Upper lobe of right lung (tissue), 1 donor: ENCODE measurements at places on chromosomes 6 and 20. TPM values are rescaled to one million over a fixed set of nuclear protein-coding genes. Genes with fewer than 3 reads are reported as not detected.

GRCh38 chr6:160273196-160273595 is 14.6 kb upstream of the SLC22A2 start:
- DNase-seq = no peak
- H3K27me3 ChIP-seq = no peaks in the 10 kb centered on the region
- no peak overlapping the region for H3K4me3 ChIP-seq
- no peak overlapping the region for H3K27ac ChIP-seq
- H3K4me1 ChIP-seq = no peaks in the 10 kb centered on the region

GRCh38 chr6:160170018-160170680 is 48.5 kb downstream of the SLC22A1 start:
- no peaks in the 10 kb centered on the region for H3K27me3 ChIP-seq
- H3K4me1 ChIP-seq = no peaks in the 10 kb centered on the region
- no peak overlapping the region for H3K4me3 ChIP-seq
- H3K36me3 ChIP-seq = no peaks in the 10 kb centered on the region
- H3K27ac ChIP-seq = no peak overlapping the region

- DNase-seq = no peak
- no peaks in the 10 kb centered on the region for H3K36me3 ChIP-seq
- H3K4me1 ChIP-seq = no peaks in the 10 kb centered on the region
- H3K27me3 ChIP-seq = no peaks in the 10 kb centered on the region
- H3K27ac ChIP-seq = no peak overlapping the region
- no peak overlapping the region for H3K4me3 ChIP-seq
Observed at GRCh38 chr20:44126445-44126844, 60.5 kb downstream of the JPH2 start.

DNA sequence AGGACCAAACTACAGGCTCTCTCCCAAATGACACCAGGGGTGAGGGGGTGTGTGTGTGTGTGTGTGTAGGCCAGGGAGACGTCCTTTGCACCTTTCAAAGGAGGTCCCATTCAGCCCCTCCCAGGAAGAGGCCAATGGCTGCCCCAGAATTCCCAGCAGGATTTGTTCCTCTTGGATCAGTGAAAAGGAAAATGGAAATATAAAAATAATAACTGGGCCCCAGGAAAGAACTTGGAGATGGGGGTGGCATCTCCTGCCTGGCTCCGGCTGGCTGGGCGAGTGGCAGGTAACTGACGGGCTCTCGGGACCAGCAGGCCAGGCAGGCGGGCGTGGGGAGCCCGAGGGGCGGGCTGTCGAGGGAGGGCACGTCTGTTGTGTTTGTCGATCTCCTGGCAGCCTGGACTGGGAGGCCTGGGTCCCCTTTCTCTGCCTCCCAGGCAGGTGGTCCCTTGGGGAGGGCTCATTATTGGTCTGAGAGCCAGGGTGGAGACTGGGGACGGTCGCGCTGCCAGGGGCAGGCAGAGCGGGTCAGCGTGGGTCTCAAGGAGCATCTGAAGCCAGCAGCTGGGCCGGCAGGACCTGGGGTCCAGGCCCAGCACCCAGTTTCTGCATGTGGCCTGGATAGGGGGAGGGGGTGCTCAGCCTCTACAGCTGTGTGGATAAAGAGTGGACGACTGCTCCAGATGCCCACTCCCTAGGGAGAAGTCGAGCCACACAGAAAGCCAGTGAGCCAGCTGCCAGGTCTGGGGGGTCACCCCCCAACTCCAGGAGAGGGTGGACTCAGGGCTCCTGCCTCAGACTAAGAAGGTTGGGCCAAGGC is 3.1 kb downstream of the NOL4L start:
- peak overlapping the region; percentile 60 for H3K4me3 ChIP-seq
- no peaks in the 10 kb centered on the region for H3K36me3 ChIP-seq
- peaks cover 11% of the 10 kb centered on the region for H3K27me3 ChIP-seq
- no peak for DNase-seq
- H3K27ac ChIP-seq = no peak overlapping the region

The B3GAT2 gene
- not detected for total RNA-seq

DNA sequence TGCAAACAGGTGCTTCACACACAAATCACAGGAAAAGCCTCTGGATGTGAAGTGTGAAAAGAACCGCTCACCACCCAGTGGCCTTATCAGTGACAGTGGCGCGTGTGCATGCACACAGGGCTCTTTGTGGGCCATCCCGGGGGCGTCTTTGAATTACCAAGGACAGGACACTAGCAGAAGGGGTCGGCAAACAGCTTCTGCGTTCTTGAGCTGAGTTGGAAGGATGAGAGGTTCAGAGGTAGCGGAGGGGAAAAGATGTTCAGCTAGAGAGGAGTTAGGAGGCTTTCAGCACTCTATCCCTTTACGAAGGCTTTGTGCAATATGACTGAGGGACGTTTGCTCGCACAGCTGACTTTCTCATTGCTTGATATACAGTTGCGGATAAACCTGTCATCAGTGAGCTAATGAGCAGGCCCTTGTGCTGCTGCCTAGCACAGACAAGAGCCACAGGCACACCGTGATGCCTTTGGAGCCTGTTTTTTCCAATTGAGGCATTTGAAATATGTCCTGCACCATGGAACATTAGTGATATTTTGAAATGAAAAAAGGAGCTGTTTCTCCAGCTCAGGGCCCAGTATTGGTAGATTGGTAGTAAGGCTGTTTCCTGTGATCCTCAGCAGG is 83.1 kb downstream of the IYD start:
- H3K27ac ChIP-seq = peak overlapping the region; percentile 42
- DNase-seq = no peak
- peaks cover 6% of the 10 kb centered on the region for H3K4me1 ChIP-seq
- no peak overlapping the region for H3K4me3 ChIP-seq
- H3K27me3 ChIP-seq = no peaks in the 10 kb centered on the region

The TREM1 gene
- total RNA-seq = 61.2 TPM

GRCh38 chr6:108564178-108564577 is 3.5 kb downstream of the FOXO3 start:
- H3K4me1 ChIP-seq = peaks cover 58% of the 10 kb centered on the region
- no peak for DNase-seq
- peaks cover 25% of the 10 kb centered on the region for H3K36me3 ChIP-seq
- H3K27me3 ChIP-seq = no peaks in the 10 kb centered on the region
- H3K4me3 ChIP-seq = peak overlapping the region; percentile 89

The HS3ST5 gene
- total RNA-seq = not detected

DNA sequence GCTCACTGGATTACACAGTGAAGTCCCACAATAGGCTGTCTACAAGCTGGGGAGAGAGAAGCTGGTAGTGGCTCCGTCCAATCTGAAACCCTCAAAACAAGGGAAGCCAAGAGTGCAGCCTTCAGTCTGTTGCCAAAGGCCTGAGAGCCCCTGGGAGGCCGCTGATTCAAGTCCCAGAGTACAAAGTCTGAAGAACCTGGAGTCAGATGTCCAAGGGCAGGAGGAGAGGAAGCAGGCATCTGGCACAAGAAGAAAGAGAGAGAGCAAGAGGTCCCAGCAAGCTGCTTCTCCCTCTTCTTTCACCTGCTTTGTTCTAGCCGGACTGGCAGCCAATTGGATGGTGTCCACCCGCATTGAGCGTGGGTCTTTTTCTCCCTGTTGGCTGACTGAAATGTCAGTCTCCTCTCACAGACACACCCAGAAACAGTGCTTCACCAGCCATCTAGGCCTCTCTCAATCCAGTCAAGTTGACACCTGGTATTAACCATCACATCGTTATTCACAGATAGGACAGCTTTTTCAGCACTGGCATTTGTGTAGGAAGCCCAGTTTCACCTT is 51.2 kb downstream of the CRYBG1 start:
- no peaks in the 10 kb centered on the region for H3K4me1 ChIP-seq
- DNase-seq = no peak
- no peak overlapping the region for H3K27ac ChIP-seq

The RALGAPB gene
- total RNA-seq = 35.4 TPM

The FOXS1 gene
- 3.3 TPM for total RNA-seq

The COL11A2 gene
- total RNA-seq = 1.2 TPM

- DNase-seq = no peak
- peaks cover 10% of the 10 kb centered on the region for H3K4me1 ChIP-seq
- H3K36me3 ChIP-seq = no peaks in the 10 kb centered on the region
- H3K27ac ChIP-seq = no peak overlapping the region
- H3K4me3 ChIP-seq = no peak overlapping the region
Observed at GRCh38 chr6:56714273-56714672, 71.6 kb upstream of the DST start.

- peak overlapping the region; percentile 44 for H3K27ac ChIP-seq
- no peaks in the 10 kb centered on the region for H3K27me3 ChIP-seq
- H3K36me3 ChIP-seq = no peaks in the 10 kb centered on the region
- H3K4me3 ChIP-seq = no peak overlapping the region
- no peak for DNase-seq
Observed at GRCh38 chr20:44706301-44707017, 8.7 kb upstream of the CCN5 start.

DNA sequence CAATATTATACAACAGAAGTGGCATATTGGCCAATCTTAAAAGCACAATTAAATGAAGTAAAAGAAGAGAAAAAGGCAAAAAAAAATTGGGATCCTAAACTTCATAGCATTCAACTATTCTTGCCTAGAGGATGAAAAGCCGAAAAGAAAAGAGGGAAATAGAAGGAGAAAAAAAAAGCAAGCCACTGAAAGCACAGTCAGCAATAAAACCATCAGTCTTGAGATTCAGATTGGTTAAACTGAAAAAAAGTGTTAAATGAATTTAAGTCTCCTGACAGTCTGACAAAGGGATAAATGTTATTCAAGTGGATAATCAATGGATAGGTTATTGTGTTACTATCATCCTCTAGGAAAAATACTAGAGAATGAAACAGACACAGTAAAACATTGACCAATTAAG is 19.9 kb downstream of the MOXD1 start:
- H3K27me3 ChIP-seq = no peaks in the 10 kb centered on the region
- no peak overlapping the region for H3K27ac ChIP-seq
- H3K4me1 ChIP-seq = no peaks in the 10 kb centered on the region
- no peak for DNase-seq
- no peaks in the 10 kb centered on the region for H3K36me3 ChIP-seq
- H3K4me3 ChIP-seq = no peak overlapping the region

The KCNK16 gene
- total RNA-seq = not detected

GRCh38 chr6:16088409-16088808 is 40.5 kb upstream of the MYLIP start:
- no peaks in the 10 kb centered on the region for H3K36me3 ChIP-seq
- no peak overlapping the region for H3K27ac ChIP-seq
- no peaks in the 10 kb centered on the region for H3K27me3 ChIP-seq

DNA sequence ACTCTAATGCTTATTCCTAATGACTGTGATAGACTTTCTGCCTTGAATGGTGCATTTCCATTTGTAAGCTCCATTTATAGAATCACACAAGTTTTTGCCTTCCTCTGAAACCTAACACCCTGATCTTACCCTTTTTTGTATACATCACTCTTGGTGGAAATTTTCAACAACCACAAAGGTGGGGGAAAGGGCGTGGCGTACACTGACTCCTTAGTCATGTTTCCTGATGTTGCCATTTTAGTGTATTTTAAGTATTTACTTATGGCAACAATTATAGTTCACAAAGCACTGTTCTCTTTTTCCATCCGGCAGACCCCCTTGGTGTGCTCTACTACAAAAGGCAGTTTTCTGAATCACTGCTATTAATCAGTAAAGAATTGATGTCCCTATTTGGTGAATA is 92.0 kb downstream of the ATXN1 start:
- no peaks in the 10 kb centered on the region for H3K27me3 ChIP-seq
- peaks cover 30% of the 10 kb centered on the region for H3K4me1 ChIP-seq
- no peak overlapping the region for H3K27ac ChIP-seq
- no peaks in the 10 kb centered on the region for H3K36me3 ChIP-seq
- H3K4me3 ChIP-seq = no peak overlapping the region

DNA sequence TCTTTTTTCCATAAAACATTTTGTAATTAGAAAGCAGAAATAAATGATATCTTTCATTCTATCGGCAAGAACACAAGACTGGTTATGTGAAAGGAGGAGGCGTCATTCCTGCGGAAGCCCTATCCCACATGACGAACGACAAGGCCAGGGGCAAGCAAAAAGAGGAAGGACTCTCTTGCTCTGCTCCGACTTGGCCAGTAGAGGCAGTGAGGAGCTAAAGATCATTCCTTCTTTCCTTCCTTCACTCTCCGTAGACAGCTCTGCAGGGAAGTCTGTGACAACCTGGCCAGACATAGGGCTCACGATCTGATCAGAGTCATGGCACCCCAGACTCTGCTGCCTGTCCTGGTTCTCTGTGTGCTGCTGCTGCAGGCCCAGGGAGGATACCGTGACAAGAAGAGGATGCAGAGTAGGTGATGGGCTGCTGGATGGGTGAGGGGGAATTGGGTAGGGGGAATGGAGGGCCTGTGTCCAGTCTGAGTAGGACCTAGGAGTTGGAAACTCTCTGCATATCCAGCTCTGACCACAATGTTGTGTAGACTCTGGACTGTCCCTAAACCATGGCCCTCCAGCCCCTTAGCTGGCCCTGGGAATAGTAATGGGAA is at the start of gene WFDC10A:
TSS of gene WFDC10A (plus strand) at position 244 of the 605 bp plus-strand sequence. CDS start at position 319, 75 bp downstream.
- H3K36me3 ChIP-seq = no peaks in the 10 kb centered on the region
- H3K4me3 ChIP-seq = no peak within 1 kb of the TSS
- H3K27me3 ChIP-seq = no peaks in the 10 kb centered on the region
- H3K4me1 ChIP-seq = no peaks in the 10 kb centered on the region
- H3K27ac ChIP-seq = no peak within 1 kb of the TSS

The SLC32A1 gene
- not detected for total RNA-seq

DNA sequence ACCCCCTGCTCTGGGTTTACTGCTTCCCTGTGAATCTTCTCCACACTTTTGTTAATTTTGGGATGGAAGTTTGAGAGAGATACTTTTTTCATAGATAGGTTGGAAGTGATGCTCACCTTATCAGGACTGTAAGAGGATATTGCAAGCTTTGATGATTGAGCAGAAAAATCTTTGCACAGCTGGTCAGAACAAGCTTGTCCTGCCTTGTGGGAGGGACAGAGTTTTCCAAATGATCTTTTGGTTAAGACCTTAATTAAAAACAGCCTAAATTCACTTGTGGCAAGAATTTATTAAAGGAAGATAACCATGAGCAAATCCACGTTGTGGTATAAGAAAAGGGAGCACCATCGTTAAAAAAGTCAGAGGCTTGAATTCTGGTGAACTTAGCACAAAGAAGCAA is 32.2 kb downstream of the E2F3 start:
- no peaks in the 10 kb centered on the region for H3K4me1 ChIP-seq
- no peak overlapping the region for H3K27ac ChIP-seq
- H3K4me3 ChIP-seq = no peak overlapping the region
- no peaks in the 10 kb centered on the region for H3K36me3 ChIP-seq
- H3K27me3 ChIP-seq = no peaks in the 10 kb centered on the region

The QKI gene
- 234 TPM for total RNA-seq

DNA sequence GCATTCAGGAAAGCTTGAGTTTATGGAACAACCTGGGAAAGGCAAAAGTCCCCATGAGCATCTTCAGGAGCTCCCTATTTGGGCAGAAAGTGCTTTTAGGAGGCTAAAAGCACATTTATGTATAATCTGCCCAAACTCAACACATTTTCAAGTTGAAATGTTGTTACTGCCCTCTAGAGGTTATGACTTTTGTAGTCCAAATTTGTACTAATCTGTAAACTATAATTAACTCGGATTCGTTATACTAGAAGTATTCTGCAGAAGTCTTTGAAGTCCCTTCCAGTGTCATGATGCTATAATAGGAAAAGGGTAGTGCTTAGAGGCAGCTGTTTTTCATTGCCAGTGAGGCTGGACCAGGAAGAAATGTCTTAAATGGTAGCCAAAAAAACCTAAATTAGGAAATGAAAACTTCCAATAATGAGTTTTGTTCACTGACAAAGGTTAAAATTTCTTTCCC is 44.8 kb upstream of the EMILIN3 start:
- no peak for DNase-seq
- no peak overlapping the region for H3K27ac ChIP-seq
- peaks cover 90% of the 10 kb centered on the region for H3K36me3 ChIP-seq
- H3K27me3 ChIP-seq = no peaks in the 10 kb centered on the region

- DNase-seq = no peak
- no peaks in the 10 kb centered on the region for H3K36me3 ChIP-seq
- no peaks in the 10 kb centered on the region for H3K27me3 ChIP-seq
- no peak overlapping the region for H3K4me3 ChIP-seq
Observed at GRCh38 chr6:52144196-52145076, 41.7 kb upstream of the IL17A start.

GRCh38 chr20:775679-776135 is 7.4 kb upstream of the SLC52A3 start:
- no peak overlapping the region for H3K27ac ChIP-seq
- no peaks in the 10 kb centered on the region for H3K27me3 ChIP-seq
- no peak for DNase-seq
